ENCODE measurements at places on chromosomes 12 and 14.

DNA sequence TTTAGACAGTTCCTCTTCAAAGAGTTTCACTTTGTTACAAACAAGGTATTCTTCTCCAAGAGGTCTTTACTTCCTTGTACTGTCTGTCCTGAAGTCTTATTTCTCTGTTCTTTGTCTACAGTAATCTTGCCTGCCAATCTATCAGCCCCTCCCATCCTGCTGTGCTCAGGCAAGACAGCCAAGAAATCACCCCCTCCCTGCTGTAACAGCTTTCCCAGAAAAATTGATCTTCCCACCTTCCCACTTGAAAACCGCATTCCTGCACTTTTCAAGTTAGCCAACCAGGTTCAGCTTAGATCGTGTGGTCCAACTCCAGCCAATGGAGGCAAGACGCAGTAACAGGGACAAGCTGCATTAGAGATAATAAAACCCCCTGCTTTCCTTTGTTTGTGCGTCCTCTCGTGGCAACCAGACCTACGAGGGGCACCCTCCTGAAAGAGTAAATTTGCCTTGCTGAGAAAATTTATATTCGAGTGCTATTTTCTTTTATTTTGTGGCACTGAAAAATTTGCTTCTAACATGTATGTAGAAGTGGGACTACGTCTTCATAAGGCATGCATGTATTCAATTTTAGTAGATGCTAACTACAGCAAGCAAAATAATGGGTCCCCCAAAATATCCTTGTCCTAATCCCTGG is 46.5 kb upstream of the ESR2 start:
- DNase-seq, result no peak

- no peak for DNase-seq
Observed at GRCh38 chr12:54175200-54175963, 13.4 kb downstream of the SMUG1 start.

- no peak for DNase-seq
Observed at GRCh38 chr12:32558903-32559302, 120.2 kb upstream of the DNM1L start.

GRCh38 chr14:105702275-105702817 is 176.0 kb downstream of the TMEM121 start:
- DNase-seq, result no peak

DNA sequence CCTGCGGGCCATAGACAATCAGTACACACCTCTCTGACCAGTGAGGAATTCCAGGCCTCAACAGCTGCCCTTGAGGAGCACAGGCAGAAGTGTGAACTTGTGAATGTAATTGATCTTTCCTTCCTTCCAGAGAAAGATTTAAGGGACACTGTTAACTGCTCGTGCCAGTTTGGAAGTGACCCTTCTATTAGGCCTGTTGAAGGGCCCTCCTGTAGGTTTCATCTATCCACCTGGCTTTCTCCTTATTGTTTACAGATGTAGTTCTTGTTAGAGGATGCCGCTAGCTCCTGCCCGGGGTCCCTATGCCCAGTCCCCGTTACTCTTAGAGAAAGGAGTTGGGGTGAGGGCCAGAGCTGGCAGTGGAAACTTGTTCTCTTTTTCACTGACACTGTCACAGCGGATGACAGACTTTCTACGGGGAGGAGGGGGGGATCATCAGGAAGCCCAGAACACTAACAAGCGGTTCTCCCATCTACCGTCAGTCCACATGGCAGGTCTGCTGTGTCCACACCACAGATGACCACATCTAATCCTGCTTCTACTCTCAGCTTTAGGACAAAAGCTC is 42.6 kb downstream of the SH2B3 start:
- DNase-seq, result no peak

GRCh38 chr12:7161811-7162210 is 27.7 kb upstream of the PEX5 start:
- no peak for DNase-seq

DNA sequence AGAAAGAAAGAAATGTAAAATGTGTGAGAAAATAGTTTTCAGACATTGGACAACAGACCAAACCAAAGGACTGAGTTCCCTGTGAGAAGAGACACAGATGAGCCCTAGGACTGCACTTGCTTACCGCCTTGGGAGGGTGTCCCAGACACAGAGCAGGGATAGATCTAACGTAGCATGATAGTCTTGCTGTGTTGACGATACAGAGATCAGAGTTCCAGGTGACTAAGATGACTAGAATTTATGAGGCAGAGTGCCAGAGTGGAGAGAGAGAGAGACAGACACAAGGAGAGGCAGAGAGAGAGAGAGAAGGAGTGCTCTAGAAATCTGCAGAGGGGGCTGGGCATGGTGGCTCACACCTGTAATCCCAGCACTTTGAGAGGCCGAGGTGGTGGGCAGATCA is 148.2 kb upstream of the LMNTD1 start:
- no peak for DNase-seq

GRCh38 chr14:56414236-56414635 is 165.4 kb upstream of the TMEM260 start:
- DNase-seq, result no peak

DNA sequence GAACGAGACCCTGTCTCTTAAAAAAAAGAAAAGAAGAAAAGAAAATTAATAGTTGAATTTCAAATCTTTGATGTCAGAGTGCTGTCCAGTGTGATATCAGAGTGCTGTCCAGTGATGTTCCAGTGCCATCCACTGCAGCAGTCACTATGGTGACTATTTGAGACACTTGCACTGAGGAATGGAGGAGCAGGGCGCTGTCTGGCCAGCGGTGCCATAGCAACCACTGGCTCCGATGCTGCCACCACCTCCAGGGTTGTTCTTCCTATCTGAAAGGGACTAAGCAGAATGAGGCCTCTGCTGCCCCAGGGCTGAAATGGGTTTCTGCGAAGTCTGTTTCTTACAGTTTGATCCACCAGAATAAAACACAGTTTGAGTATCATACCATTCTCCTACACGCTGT is 272.9 kb downstream of the NUAK1 start:
- no peak for DNase-seq

GRCh38 chr14:56339855-56340701 is 221.9 kb downstream of the PELI2 start:
- peak; percentile 12 for DNase-seq

GRCh38 chr12:76080017-76080728 is 4.3 kb downstream of the NAP1L1 start:
- no peak for DNase-seq

DNA sequence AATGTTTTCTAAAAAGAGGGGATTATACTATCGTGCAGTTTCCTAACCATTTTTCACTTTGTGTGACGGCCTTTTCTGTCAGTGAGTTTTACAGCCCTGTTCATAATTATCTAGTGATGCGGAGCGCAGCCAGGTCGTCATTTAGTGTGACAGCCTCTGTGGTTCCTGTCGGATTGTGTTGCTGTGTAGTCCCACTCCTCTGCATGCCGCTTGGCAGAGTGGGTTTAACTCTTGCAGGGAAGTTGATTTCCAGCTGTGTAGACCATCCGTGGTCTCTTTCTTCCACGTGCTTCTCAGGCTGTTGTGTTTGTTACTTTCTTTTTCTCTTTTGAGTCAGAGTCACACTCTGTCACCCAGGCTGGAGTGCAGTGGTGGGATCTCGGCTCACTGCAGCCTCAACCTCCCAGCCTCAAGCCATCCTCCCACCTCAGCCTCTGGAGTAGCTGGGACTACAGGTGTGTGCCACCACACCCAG is 8.6 kb downstream of the RAN start:
- DNase-seq, result no peak

DNA sequence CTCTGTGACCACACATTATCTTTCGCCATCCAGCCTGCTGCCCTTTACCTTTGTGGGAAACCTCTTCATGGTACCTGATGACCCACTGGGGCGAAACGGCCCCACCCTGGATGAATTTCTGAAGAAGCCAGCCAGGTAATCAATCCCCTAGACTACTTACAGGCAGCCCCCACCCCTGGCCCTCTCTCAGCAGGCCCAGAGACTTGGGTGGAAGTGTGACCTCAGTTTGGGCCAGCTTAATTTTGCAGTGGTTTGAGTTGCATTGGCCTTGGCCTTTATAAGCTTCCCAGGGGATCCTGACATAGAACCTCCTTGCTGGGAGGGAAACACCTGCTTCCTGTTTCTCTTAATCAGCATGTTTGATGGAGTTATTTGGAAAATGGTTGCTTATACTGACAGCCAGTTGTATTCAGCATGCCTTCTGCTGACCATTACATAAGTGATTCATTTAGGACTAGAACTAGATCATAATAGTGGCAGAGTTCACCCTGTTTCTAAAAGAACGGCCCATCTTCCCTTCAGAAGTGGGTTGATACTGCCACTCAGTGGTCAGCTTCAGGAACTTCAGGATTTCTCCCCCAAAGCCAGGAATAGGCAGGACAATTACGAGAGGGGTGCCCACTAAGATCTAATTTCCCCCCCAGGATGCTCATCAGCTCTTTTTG is 6.1 kb downstream of the SDR39U1 start:
- no peak for DNase-seq

DNA sequence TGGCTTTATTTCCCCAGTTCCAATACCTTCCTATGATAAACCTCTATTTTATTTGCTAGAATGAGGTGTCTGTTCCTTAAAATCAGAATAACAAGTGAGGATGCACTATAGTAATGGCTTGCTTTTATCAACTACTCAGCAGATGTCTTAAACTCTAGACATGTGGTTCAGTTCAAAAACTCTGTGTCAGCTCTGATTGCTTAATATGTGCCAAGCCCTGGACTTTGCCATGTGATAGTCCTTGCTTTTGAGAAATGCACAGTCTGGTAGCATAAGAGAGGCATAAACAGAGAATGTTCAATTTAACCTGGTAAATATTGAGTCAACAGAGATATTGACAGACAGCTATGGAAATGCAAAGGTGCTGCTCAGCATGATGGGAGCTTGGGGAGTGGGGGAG is 254.8 kb downstream of the PDZRN4 start:
- DNase-seq, result no peak

GRCh38 chr12:67674417-67674816 is 25.9 kb downstream of the DYRK2 start:
- DNase-seq, result no peak

DNA sequence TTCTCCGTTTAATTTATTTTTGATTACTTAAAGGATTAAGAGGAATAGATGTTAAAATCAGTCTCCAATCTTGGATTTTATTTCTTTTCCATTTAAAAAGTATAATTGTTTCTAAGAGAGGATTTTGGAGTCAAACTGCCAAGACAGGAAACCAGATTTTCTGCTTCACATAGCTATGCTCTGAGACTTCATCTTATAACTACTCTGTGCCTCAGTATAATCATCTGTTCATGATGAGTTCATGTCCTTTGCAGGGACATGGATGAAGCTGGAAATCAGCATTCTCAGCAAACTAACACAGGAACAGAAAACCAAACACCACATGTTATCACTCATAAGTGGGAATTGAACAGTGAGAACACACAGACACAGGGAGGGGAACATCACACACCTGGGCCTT is 9.0 kb upstream of the TAS2R31 start:
- no peak for DNase-seq

- no peak for DNase-seq
Observed at GRCh38 chr12:68769941-68770340, 24.0 kb downstream of the SLC35E3 start.

DNA sequence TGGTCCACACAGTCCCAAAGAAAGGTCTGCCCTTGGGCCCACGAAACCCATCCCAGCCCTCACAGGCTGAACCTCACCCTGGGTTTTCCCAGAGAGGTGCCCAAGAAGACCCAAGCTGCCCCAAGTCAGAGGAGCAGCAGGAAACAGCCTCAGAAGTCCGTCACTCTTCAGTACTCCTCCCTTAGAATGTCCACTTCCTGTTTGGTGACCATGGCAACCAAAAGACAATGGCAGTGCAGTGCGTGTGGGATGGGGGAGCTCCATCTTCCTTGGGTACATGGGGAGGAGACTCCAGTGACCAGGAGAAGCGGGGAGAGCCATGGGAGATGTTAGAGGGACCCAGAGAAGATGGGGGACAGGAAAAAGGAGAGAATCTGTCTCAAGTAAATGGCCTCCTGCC is 11.3 kb downstream of the SELPLG start:
- DNase-seq, result no peak

GRCh38 chr12:97797473-97797872 is 334.9 kb downstream of the RMST start:
- no peak for DNase-seq

DNA sequence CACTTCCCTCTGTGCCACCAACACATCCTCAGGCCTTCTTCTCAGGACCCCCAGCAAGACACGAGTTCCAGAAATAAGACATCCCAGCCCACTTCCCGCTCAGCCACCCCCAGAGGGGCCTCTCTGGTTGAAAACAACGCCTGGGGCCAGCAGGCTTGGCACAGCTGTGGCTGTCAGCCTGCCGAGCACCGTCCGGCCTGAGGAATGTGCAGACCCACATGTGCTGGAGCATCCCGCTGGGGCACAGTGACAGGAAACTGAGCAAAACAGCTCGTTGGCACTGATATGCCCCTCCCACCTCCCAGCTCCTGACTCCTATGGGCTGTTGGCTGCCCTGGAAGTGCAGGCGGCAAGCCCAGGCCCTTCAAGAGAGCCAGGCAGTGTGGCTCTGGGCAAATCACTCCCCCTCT is 1.4 kb downstream of the SYNE3 start:
- DNase-seq, result no peak

GRCh38 chr14:34678306-34678705 is 36.1 kb downstream of the CFL2 start:
- DNase-seq, result no peak

GRCh38 chr12:69341328-69341727 is 6.9 kb upstream of the LYZ start:
- DNase-seq, result no peak

DNA sequence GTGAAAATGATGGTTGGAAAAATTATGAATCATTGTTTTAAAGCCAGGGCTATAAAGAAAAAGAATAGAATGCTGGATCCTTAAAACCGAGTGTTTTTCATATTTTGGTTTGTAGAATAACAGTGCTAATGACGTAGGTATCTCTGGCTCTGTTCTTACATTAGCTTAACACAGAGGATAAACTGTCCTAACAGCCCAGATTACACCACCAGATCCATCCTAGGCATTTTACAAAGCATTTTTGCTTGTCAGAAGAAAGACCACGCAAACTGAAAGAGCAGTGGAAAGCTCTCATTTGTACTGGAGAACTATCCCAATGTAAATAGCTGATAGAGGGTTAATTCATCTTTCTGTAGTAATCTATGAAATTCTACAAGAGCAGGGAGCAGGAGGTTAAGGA is 13.6 kb downstream of the IFT81 start:
- no peak for DNase-seq

DNA sequence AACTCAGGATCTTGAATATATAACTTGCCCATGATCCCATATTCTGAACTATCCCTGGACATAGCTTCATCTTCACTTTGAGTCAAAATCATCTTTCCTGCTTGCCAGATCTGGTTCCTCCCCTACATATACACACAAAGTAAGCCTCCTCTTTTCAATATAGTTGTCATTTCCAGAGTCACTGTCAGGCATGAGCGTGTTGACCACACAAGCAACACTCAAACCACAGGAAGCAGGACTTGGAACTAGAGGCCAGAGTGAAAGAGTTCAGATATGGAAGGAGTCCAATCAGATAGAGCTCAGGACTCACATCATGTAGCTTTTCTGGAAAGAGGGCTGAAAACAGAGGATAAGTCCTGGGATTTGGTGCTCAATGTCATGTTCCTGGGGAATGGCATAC is 1140.6 kb downstream of the BCL11B start:
- DNase-seq, result no peak

GRCh38 chr14:53035336-53036210 is 84.7 kb upstream of the FERMT2 start:
- DNase-seq, result no peak

GRCh38 chr12:28497889-28498411 is 307.7 kb downstream of the CCDC91 start:
- no peak for DNase-seq

Data from stimulated activated CD4-positive, alpha-beta T cell treated with anti-CD3 and anti-CD28 coated beads, Interleukin-15, amount 100 ng/mL, for 1 hour (primary cell).